CD4-positive, alpha-beta T cell treated with Interleukin-21 for 1 hour (primary cell): ENCODE measurements at places on chromosomes 5 and 9.

DNA sequence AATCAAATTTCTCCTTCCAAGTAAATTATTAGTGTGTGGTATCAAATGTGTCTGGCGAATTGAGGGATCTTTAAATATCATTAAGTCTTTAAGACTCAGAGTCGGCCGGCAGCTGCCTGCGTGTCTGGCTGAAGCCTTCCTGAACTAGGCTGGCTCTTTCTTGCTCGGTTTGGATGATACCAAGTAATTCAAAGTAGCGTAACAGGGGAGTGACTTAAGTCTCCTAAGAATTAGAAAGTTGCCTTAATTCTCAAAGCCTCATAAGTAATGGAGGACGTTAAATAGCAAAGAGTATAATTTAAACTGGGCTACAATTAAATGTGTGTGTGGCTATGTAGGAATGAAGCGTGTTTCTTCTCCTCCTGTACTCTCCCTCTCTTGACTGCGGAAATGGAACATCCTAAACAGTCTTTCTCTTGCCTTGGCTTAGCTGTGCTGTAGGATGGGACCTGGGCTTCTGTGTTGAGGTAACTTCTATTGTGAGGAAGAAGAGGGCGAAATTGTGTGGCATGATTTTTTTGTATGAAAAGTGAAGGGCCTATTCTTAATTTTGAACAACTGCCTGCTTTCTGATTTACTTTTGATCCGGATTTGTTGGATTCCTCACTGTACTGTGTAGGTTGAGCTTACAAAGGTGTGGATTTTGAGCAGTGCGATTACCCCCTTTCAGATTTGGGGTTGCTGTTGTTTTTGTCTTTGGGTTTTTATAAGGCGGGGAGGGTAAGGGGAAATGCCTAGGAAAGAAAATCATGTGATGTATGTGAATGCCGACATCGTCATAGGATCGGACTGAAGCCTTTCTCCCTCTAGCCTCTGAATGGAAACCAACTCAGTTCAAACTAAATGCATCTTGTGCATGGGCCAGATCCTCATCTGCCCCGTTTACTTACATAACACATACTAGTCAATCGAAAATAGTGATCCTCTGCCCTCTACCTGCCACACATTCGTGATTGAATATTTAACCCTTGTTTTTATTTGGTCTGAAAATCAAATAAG is 29.9 kb downstream of the CPEB4 start:
- peak; percentile 83 for DNase-seq

DNA sequence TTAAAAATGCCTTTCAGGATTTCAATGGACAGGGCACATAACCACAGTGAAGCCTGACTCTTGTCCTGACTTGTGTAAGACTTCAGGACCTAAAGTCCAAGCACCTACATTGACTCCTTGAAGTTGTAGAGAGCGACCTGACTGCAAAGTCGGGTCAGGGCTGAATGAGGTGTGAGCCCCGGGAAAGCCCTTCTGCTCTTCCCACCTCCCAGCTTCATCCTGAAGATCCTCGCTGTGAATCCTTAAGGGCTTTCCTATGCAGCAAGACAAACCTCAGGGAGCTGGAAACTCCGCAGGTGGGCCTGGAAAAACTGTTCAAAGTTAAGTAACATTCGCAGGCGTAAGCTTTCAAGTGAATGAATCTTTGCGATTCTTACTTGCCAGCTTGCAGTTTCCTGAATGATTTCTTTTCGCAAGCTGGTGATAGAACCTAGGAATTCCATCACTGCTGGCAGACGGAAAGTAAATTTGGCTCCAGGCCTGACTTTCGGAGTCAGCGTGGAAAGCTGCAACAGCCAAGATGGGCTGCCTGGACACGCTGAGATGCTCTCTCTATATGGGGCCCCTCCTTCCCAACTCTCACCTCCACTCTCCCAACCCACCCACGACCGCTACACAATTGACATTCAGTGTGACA is 10.9 kb downstream of the SEMA5A start:
- no peak for DNase-seq

- DNase-seq: no peak
These were observed 87.6 kb downstream of the ADRB2 start for GRCh38 chr5:148913985-148914431.

GRCh38 chr5:67315082-67315989 is 118.7 kb upstream of the CD180 start:
- DNase-seq: no peak

DNA sequence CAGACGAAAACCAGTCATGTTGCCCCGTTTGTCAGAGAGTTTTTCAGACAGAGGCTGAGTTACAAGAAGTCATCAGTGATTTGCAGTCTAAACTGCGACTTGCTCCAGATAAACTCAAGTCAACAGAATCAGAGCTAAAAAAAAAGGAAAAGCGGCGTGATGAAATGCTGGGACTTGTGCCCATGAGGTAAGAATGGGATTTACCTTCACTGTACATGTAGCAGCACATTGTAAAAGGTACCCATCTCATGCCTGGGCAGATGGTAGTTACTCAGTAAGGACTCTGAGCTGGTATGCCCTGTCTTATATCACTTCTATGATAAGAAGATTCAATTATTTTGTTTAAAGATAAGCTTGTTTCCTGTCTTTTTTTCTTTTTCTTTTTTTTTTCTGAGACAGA is 38.8 kb downstream of the RAD50 start:
- no peak for DNase-seq

DNA sequence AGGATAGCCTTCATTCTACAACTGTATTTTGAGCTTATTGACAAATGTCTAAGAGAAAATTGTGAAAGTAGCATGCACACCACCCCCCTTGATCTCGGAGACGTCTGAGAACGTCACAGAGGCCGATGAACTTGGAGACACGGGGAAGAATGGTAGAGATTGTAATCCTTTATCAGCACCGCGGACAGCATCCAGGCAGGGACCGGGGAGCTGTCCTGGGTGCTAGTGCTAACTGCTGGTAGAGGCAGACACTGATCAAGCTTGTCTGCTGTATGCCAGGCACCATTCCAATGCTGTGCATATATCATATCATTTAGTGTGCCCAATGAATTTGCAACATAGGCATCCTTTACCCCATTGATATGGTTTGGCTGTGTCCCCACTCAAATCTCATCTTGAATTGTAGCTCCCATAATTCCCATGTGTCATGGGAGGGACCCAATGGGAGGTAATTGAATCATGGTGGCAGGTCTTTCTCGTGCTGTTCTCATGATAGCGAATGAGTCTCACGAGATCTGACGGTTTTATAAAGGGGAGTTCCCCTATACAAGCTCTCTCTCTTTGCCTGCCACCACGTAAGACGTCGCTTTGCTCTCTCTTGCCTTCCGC is 98.8 kb downstream of the LHX2 start:
- peak; percentile 34 for DNase-seq

- DNase-seq: no peak
These were observed 453 bp downstream of the RASGEF1C start for GRCh38 chr5:180208435-180209081.

- DNase-seq: no peak
These were observed 3.3 kb upstream of the SNX18 start for GRCh38 chr5:54514291-54514690.

GRCh38 chr9:119544492-119544891 is 175.3 kb upstream of the BRINP1 start:
- no peak for DNase-seq

DNA sequence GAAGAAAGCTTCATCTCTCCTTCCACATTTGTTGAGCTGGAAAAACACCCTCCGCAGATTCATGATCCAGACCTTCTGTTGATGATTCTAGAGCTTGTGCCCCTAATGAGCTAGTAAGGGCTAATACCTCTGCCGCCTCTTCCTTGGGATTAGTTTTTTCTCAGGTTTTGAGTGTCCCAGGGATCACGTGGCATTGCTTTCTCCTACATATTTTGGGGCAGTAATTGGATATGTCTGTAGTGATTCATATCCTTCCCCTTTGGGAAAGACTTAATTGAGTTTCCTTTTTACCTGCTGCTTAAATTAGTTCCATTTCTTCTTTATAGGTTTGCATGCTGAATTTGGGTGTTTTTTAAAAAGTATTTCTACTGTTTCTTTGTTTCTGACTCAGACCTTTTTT is 143.9 kb downstream of the GOLPH3 start:
- DNase-seq: no peak

GRCh38 chr9:112086627-112087026 is 88.5 kb downstream of the SUSD1 start:
- peak; percentile 33 for DNase-seq

DNA sequence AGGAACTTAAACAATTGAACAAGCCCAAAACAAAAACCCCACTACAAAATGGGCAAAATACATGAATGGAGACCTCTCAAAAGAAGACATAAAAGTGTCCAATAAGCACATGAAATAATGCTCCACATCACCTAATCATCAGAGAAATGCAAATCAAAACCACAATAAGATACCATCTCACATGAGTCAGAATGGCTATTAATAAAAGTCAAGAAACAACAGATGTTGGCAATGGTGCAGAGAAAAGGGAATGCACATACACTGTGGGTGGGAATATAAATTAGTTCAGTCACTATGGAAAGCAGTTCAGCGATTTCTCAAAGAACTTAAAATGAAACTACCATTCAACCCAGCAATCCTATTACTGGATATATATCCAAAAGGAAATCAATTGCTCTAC is 337.4 kb upstream of the GRIA1 start:
- DNase-seq: no peak

DNA sequence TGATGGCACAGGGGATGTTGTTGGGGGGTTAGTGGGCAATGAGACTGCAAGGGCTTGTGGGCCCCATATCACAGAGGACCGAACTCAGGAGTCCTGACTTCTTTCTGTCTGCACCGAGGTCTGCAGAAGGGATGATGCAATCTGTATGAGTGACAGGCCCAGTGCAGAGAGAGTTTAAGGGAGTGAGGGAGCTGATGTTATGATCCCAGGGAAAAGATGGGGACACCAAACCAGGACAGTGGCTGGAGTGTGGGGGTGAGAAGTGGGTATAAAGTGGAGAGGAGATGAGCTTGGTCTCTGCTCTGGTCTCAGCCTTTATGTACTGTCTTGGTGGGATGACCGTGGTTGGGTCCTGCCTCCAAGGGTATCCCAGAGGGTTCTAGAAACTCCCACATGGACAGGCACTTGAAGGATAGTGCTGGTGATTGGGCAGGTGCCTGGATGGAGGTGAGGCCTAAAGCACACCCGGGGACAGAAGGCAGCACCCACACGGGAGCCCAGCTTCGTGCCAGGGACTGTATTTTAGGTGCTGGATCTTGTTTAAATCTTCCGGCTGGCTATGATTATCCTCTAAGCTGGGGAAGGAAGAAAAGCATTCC is 21.9 kb downstream of the GSN start:
- no peak for DNase-seq

- DNase-seq: peak; percentile 10
These were observed 4.0 kb downstream of the MAT2B start for GRCh38 chr5:163509291-163509951.

GRCh38 chr9:132384376-132384775 is 22.3 kb downstream of the TTF1 start:
- DNase-seq: no peak

DNA sequence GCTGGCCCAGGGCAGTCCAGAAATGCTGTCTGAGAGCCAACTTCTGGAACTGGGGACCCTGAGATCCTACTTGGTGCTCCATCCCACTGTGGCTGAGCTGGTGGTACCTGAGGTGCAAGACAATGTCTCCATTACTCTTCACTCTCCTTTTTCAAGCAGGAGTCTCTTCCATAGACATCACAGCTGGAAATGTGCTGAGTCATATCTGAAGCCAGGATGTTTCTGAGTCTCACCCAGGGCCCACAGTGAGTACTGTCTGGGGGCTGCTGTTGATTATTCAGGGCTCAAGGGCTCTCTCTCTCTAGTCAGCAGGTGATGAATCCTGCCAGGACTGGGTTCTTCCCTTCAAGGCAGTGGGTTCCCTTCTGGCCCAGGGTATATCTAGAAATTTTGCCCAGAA is 145.2 kb upstream of the TAS2R1 start:
- DNase-seq: no peak

DNA sequence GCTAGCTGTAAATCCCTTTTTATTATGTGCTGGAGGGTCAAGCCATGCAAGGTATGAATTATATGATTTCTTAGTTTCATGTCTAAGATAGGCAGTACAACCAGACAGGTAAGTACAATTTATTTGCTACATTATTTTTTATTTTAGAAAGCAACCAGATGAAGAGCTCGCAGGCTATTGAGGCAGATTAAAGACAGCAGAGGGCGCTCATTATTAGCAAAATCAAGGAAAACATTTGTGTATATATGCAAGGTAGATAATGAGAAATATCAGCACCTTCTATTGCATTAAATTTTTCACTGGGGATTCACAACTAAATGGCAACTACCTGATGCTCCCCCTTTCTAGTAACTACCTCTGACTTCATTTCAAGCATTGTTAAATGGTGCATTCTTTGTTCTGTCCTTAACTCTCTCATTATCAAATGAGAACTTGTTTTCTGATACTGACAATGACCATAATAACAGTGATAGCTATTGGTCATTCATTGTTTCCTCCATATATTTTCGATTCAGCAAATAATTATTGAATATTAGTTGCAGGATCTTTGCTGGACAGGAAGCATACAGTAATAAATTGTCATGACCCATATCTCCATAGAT is 8.6 kb downstream of the SCGB3A2 start:
- DNase-seq: no peak

DNA sequence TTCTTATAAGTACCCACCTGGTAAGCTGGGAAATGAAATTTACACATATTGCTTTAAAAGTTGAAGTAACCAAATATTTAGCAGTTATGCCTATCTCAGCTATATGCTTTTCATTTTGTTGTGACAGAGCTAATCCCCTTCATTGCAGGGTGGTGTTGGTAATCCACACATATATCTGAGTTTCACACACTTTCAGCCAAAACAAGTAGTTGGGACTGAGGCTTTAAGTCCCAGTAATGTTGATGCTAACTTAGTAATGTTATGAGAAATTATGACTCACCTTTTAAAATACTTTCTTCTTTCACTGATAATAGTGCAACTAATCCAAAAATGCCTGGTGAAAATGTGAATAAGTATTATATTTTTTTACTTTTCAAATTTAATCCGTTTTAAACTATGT is 19.2 kb upstream of the RICTOR start:
- DNase-seq: no peak

DNA sequence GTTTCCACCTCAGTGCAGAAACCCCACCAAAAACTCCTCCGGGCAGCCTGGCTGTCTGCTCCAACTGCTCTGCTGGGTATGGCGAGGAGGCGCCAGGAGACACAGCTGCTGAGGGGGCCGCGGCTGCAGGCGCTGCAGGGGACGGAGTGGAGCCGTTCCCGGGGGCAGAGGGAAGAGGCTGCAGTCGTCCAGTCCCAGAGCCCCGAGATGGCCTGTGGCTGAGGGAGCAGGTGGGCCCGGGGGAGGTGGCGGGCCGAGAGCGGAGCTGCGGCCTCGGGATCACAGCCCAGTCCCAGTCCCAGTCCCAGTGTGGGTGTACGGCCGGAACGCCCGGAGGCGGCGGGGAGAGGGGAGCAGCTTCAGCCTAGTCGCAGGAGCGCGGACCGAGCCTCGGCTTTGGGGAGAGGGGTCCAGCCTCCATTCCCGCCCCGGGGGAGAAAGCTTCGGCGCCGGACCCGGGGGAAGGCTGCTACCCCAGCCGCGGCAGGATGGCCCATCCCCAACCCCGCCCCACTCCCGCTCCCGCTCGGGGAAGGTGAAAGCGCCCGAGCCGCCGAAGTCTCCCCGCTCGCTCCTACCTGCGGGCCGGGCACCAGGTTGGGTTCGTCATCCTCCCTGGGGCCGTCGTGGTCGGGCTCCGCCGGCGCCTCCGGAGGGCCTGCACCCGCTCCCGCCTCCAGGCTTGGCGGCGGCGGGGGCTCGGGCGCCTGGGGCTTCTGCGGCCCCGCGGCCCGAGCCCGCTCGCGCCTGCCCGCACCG is 513 bp downstream of the FAM193B start:
- no peak for DNase-seq

- DNase-seq: no peak
These were observed 499.5 kb downstream of the ENC1 start for GRCh38 chr5:74141053-74141452.

- no peak for DNase-seq
These were observed 38.3 kb downstream of the DNAJB5 start for GRCh38 chr9:35027860-35028259.
